Activated naive CD4-positive, alpha-beta T cell treated with anti-CD3 and anti-CD28 coated beads for 36 hours (primary cell): ENCODE measurements at places on chromosomes 12 and 14. TPM values are rescaled to one million over a fixed set of nuclear protein-coding genes. Genes with fewer than 3 reads are reported as not detected.

The PPP1R36 gene
- total RNA-seq = not detected

GRCh38 chr12:32062881-32063280 is 43.8 kb upstream of the BICD1 start:
- peaks cover 11% of the 10 kb centered on the region for H3K4me1 ChIP-seq
- no peaks in the 10 kb centered on the region for H3K27me3 ChIP-seq
- no peak overlapping the region for H3K4me3 ChIP-seq
- no peak overlapping the region for H3K27ac ChIP-seq
- no peaks in the 10 kb centered on the region for H3K36me3 ChIP-seq

GRCh38 chr14:81449114-81449513 is 49.0 kb upstream of the STON2 start:
- no peak for DNase-seq
- peaks cover 7% of the 10 kb centered on the region for H3K4me1 ChIP-seq
- no peak overlapping the region for H3K27ac ChIP-seq
- no peaks in the 10 kb centered on the region for H3K36me3 ChIP-seq

DNA sequence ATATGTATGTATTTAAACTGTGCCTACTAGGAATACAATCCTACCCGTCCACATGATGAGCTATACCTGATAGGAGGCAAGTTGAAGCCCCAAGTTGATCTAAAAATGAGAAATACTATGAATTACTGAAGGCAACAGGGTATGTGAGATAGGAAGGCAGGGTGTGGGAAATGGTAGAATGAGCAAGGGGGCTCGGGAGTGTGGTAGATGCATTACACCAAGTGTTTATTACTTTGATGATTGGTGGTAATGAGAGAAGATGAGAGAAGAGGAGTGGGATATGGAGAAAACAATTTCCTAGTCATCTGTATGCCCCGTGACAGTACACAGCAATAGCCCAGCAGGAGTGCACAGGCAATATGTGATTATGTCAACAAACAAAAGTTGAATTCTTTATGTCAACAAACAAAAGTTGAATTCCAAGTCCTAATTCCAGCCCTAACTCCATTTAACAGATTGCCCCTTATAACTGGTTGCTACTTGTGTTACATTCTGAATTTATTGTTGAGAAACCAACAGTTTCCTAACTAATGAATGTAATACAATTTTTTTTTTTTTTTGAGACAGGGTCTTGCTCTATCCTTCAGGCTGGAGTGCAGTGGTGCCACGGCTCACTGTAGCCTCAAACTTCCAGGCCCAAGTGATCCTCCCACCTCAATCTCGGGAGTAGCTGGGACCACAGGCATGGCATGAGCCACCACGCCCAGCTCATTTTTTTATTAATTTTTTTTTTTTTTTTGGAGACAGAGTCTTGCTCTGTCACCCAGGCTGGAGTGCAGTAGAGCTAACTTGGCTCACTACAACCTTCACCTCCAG is 2.5 kb downstream of the LPCAT3 start:
- H3K27me3 ChIP-seq = no peaks in the 10 kb centered on the region
- H3K27ac ChIP-seq = no peak overlapping the region
- H3K4me3 ChIP-seq = no peak overlapping the region

DNA sequence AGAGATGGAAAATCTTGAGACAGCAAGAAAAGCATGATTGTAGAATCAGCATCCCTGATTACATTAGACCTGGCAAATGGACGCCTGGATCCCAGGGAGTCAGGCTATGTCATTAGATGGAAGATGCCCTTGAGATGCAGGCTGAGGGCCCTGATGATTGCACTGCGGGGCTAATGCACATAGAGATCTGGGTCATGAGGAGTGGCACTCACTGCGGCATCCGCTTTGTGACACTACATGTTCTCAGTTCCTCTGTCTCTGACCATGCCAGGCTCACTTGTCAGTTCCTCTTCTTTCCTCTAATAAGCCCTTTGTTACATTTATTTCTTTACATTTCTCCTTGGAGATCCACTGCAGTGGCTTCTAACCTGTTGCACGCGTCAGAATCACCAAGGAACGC is 70.1 kb upstream of the GPATCH2L start:
- no peak overlapping the region for H3K27ac ChIP-seq
- no peak overlapping the region for H3K4me3 ChIP-seq
- no peaks in the 10 kb centered on the region for H3K4me1 ChIP-seq
- no peaks in the 10 kb centered on the region for H3K36me3 ChIP-seq
- DNase-seq = no peak

DNA sequence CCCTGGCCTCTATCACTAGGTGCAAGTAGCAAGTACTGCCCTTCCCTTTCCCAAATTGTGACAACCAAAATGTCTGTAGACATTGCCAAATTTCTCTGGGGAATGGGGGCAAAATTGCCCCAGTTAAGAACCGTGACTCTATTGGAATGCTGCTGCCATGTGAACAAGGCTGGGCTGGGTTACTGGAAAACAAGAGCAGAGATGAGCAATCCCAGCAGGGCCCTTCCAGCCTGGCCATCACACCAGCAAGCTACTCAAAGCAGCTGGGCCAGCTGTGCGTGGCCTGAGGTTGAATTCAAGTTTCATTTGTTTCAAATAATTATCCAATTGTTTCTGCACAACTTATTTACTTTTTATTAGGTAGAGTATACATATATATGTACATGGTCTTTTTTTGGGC is 103.4 kb upstream of the PKP2 start:
- H3K4me1 ChIP-seq = no peaks in the 10 kb centered on the region
- H3K27ac ChIP-seq = no peak overlapping the region
- DNase-seq = no peak
- no peak overlapping the region for H3K4me3 ChIP-seq

DNA sequence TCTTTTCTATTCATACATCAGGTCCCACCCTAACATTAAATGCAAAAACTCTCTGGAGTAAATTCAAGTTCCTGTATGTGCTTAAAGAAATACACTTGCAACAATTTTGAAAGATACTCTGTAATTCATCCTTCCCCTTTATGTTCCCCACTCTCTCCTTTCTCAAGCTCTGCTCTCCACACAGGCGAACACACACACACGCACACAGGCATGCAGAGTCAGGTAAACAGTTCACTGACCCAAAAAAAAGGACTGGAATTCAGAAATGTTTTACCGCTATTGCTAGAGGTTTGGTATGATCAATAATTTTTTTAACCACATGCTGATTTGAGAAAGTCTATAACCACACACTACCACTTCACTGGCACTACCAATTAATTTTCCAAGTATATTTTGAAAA is 152.4 kb upstream of the TMCC3 start:
- DNase-seq = no peak
- no peak overlapping the region for H3K4me3 ChIP-seq
- H3K27ac ChIP-seq = no peak overlapping the region
- H3K4me1 ChIP-seq = no peaks in the 10 kb centered on the region

- DNase-seq = no peak
- no peaks in the 10 kb centered on the region for H3K27me3 ChIP-seq
- H3K4me3 ChIP-seq = no peak within 1 kb of the TSS
- no peak within 1 kb of the TSS for H3K27ac ChIP-seq
- peaks cover 23% of the 10 kb centered on the region for H3K36me3 ChIP-seq
Measured at GRCh38 chr14:64942531-64943111, at the start of gene GPX2. Gene GPX2 (minus strand): TSS chr14:64942745. CDS start chr14:64942726, 19 bp downstream.

- no peaks in the 10 kb centered on the region for H3K4me1 ChIP-seq
- H3K27me3 ChIP-seq = peaks cover 26% of the 10 kb centered on the region
- H3K27ac ChIP-seq = no peak overlapping the region
Measured at GRCh38 chr12:65565601-65566560, 258.4 kb upstream of the HMGA2 start.

- no peaks in the 10 kb centered on the region for H3K36me3 ChIP-seq
- no peak overlapping the region for H3K4me3 ChIP-seq
- H3K4me1 ChIP-seq = no peaks in the 10 kb centered on the region
- no peak for DNase-seq
- no peak overlapping the region for H3K27ac ChIP-seq
Measured at GRCh38 chr14:64792231-64792630, 87.5 kb downstream of the SPTB start.

- no peaks in the 10 kb centered on the region for H3K36me3 ChIP-seq
- no peak for DNase-seq
- H3K27ac ChIP-seq = no peak overlapping the region
- H3K27me3 ChIP-seq = peaks cover 2% of the 10 kb centered on the region
- H3K4me1 ChIP-seq = no peaks in the 10 kb centered on the region
- no peak overlapping the region for H3K4me3 ChIP-seq
Measured at GRCh38 chr14:25103271-25103670, 53.3 kb upstream of the STXBP6 start.

- H3K27ac ChIP-seq = no peak overlapping the region
- no peak for DNase-seq
- no peak overlapping the region for H3K4me3 ChIP-seq
- H3K4me1 ChIP-seq = peaks cover 5% of the 10 kb centered on the region
- H3K36me3 ChIP-seq = peaks cover 4% of the 10 kb centered on the region
Measured at GRCh38 chr12:10617863-10618262, 4.5 kb upstream of the MAGOHB start.

The SPX gene
- total RNA-seq = 0.50 TPM

The PPFIA2 gene
- not detected for total RNA-seq

DNA sequence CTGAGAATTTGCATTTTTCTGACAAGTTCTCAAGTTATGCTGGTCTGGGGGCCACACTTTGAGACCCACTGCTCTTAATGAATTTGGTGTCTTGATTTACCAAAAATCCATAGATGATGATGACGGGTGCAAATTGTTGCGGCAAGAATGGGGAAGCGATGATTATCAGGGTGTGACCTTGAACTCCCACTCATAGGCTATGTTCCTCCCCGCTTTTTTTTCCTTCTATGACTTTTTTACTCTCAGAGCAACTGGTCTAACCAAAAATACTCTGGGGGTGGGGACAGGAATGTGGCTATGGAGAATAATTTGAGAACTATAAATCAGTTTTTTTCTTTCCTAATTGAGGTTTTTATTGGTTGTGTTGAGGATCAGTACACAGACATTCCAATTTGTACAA is 83.6 kb downstream of the PPFIBP1 start:
- DNase-seq = no peak
- no peaks in the 10 kb centered on the region for H3K4me1 ChIP-seq
- H3K36me3 ChIP-seq = no peaks in the 10 kb centered on the region
- no peaks in the 10 kb centered on the region for H3K27me3 ChIP-seq
- no peak overlapping the region for H3K4me3 ChIP-seq

- no peak overlapping the region for H3K27ac ChIP-seq
- H3K27me3 ChIP-seq = no peaks in the 10 kb centered on the region
- peaks cover 17% of the 10 kb centered on the region for H3K36me3 ChIP-seq
- peaks cover 63% of the 10 kb centered on the region for H3K4me1 ChIP-seq
Measured at GRCh38 chr12:111424793-111425251, 19.1 kb downstream of the SH2B3 start.

DNA sequence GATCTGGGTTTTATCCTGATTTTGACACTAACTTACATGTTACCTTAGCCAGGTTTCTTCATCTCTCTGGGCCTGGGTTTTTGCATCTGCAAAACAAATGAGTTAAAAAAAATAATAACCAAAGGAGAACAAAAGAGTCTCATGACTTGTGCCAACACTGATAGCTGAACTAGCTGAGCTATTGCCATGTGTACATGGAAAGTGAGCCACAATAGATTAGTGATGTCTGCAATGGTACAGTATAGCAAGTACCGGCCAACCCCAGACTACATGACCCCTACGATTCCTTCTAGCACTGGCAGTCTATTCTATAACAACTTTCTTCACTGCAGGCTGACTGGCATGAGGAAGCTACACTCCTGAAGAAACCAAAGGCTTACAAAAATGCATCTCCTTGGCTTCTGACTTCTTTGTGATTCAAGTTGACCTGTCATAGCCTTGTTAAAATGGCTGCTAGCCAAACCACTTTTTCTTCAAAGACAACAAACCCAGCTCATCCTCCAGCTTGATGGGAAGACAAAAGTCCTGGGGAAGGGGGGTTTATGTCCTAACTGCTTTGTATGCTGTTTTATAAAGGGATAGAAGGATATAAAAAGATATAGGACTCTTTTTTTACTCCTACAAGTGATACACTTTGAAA is 123.7 kb downstream of the DAD1 start:
- H3K27me3 ChIP-seq = no peaks in the 10 kb centered on the region
- H3K27ac ChIP-seq = no peak overlapping the region
- no peak for DNase-seq
- H3K36me3 ChIP-seq = no peaks in the 10 kb centered on the region

DNA sequence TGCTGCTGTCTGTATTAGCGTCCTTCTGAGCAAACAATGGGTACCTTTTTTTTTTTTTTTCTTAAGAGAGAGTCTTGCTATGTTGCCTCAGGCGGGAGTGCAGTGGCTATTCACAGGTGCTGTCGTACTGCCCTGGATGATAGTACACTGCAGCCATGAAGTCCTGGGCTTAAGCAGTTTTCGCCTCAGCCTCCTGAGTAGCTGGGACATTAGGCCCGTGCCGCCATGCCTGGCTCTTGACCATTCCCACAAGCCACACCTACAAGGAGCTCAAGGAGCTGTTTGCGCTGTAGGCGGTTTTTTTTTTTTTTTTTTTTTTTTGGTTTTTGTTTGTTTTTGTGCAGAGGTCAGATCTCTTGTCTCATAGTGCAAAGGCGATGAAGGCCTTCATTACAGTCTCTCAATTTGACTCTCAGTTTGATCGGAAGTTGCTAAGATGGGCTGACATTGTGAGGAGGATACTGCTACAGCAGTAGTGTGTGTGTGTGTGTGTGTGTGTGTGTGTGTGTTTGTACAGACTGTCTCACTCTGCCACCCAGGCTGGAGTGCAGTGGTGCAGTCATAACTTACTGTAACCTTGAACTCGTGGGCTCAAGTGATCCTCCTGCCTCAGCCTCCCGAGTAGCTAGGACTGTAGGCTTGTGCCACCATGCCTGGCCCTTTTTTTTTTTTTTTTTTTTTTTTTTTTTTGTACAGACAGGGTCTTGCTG is 34.2 kb downstream of the TRAF3 start:
- no peak overlapping the region for H3K4me3 ChIP-seq
- peak overlapping the region; percentile 56 for H3K27ac ChIP-seq
- no peaks in the 10 kb centered on the region for H3K27me3 ChIP-seq

The RBP5 gene
- 0.57 TPM for total RNA-seq

The PABPN1 gene
- total RNA-seq = 204 TPM

The DNAI7 gene
- total RNA-seq = 0.35 TPM

- no peaks in the 10 kb centered on the region for H3K27me3 ChIP-seq
- no peak overlapping the region for H3K27ac ChIP-seq
- no peak for DNase-seq
Measured at GRCh38 chr12:129337413-129337812, 484.1 kb downstream of the GLT1D1 start.

GRCh38 chr12:119461636-119462214 is 127.2 kb downstream of the CCDC60 start:
- H3K27me3 ChIP-seq = peaks cover 2% of the 10 kb centered on the region
- no peak overlapping the region for H3K4me3 ChIP-seq
- no peaks in the 10 kb centered on the region for H3K4me1 ChIP-seq
- DNase-seq = no peak

The GOLGA5 gene
- total RNA-seq = 14.7 TPM

GRCh38 chr14:106109337-106109736 is 583.0 kb downstream of the TMEM121 start:
- no peaks in the 10 kb centered on the region for H3K4me1 ChIP-seq
- no peak overlapping the region for H3K27ac ChIP-seq
- no peak overlapping the region for H3K4me3 ChIP-seq
- DNase-seq = no peak
- no peaks in the 10 kb centered on the region for H3K36me3 ChIP-seq

GRCh38 chr14:68771631-68772030 is 21.2 kb downstream of the ZFP36L1 start:
- peak overlapping the region; percentile 41 for H3K4me3 ChIP-seq
- no peaks in the 10 kb centered on the region for H3K27me3 ChIP-seq
- H3K27ac ChIP-seq = no peak overlapping the region
- peaks cover 3% of the 10 kb centered on the region for H3K36me3 ChIP-seq
- DNase-seq = peak; percentile 60

- H3K4me3 ChIP-seq = no peak overlapping the region
- H3K36me3 ChIP-seq = no peaks in the 10 kb centered on the region
- DNase-seq = no peak
- H3K4me1 ChIP-seq = peaks cover 8% of the 10 kb centered on the region
- H3K27me3 ChIP-seq = peaks cover 51% of the 10 kb centered on the region
Measured at GRCh38 chr12:54301428-54302048, 723 bp upstream of the NFE2 start.
